D721Med (cell line): ENCODE measurements at places on chromosomes 11 and 22.
A peak's percentile ranks its signal among the peaks of the same experiment; 100 is the strongest.

DNA sequence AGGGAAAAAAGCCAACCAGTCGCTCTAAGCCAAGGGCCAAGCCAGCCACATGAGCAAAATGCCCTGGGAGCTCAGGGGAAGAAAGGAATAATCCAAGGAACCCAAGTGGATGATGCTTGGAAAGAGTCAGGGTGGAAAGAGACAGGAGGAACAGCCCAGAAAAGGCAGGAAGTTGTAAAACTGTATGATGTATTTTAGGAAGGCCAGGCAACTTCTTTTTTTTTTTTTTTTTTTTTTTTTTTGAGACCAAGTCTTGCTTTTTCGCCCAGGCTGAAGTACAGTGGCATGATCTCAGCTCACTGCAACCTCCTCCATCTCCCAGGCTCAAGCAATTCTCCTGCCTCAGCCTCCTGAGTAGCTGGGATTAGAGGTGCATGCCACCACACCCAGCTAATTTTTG is 1.6 kb downstream of the LGALS12 start:
- no peak for DNase-seq

GRCh38 chr22:28329186-28330073 is 350.2 kb downstream of the TTC28 start:
- DNase-seq = no peak

- DNase-seq = peak; percentile 49
Observed at GRCh38 chr22:46596819-46597218, 23.4 kb upstream of the GRAMD4 start.

GRCh38 chr11:86719781-86720463 is 47.5 kb upstream of the ME3 start:
- no peak for DNase-seq

GRCh38 chr11:27700351-27701301 is at the start of gene BDNF:
Gene BDNF, minus strand, starts transcription at chr11:27700455. Its CDS starts 41,891 bp downstream, at chr11:27658564.
- no peak for DNase-seq
